Thoracic aorta (tissue), 2 donors: ENCODE measurements at places on chromosomes 6 and 20. TPM values are rescaled to one million over a fixed set of nuclear protein-coding genes. Genes with fewer than 3 reads are reported as not detected.

DNA sequence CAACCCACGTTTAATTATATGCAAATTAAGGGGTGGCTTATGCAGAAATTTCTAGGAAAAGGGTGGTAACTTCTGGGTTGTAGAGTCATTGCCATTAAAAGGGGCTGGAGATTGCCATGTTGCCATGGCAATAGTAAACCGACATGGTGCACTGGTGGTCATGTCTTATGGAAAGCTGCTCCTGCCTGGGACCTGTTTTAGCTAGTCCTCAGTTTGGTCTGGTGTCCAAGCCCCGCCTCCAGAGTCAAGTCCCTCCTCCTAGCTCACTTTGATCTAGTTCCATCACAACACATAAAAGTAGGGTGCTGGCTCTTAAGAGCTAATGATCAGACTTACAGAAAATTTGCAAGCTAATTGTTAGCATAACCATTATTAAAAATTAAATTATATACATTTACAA, 5.3 kb downstream of the SLC22A2 start:
- no peaks in the 10 kb centered on the region for H3K36me3 ChIP-seq
- H3K4me1 ChIP-seq, result no peaks in the 10 kb centered on the region
- no peak overlapping the region for H3K27ac ChIP-seq

DNA sequence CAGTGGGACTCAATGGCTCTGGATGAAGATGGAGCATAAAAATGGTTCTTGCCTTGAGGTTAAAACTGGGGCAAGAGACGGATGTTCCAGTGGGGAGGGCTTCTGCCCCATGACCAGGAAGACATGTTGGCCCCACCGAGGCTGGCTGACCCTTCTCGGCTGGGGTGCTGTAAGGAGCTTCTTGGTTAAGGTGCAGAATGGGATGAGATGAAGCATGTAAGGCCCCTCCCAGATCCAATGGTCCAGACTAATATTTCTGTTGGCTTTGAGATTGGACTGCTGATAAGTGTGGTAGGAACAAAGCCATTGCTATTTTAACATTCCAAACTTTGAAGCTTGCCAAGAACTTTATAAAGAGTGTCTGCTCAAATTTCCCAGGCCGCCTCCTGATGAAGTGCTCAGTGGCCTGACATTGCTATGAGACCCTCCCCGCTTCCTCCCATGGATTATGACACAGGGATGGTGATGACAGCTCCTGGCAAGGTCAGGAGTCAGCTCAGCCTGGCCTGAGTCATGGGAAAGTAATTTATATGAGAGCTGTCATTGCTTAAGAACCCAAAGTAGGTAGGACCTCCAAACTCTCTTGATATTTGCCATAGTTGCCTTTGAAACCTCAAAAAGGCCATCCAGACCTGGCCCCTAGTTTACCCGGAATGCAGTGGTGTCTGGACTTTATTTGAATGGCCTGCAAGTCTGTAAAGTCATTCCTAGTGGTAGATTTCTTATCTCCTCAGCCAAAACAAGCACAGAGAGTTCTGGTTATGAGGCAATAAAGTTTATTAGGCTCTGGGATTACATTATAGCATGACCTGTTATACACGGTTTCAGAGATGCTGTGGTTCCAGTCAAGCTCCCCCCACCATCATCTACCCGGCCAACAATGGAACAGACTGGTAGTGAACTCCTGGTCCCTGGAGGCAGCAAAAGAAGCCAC, 55.2 kb downstream of the TGM2 start:
- no peaks in the 10 kb centered on the region for H3K27me3 ChIP-seq
- no peaks in the 10 kb centered on the region for H3K36me3 ChIP-seq
- DNase-seq, result peak; percentile 77
- H3K4me1 ChIP-seq, result peaks cover 34% of the 10 kb centered on the region
- H3K27ac ChIP-seq, result peak overlapping the region; percentile 83

GRCh38 chr6:73951183-73951582, 255.2 kb downstream of the CD109 start:
- peaks cover 11% of the 10 kb centered on the region for H3K4me1 ChIP-seq
- no peak for DNase-seq
- H3K36me3 ChIP-seq, result no peaks in the 10 kb centered on the region

DNA sequence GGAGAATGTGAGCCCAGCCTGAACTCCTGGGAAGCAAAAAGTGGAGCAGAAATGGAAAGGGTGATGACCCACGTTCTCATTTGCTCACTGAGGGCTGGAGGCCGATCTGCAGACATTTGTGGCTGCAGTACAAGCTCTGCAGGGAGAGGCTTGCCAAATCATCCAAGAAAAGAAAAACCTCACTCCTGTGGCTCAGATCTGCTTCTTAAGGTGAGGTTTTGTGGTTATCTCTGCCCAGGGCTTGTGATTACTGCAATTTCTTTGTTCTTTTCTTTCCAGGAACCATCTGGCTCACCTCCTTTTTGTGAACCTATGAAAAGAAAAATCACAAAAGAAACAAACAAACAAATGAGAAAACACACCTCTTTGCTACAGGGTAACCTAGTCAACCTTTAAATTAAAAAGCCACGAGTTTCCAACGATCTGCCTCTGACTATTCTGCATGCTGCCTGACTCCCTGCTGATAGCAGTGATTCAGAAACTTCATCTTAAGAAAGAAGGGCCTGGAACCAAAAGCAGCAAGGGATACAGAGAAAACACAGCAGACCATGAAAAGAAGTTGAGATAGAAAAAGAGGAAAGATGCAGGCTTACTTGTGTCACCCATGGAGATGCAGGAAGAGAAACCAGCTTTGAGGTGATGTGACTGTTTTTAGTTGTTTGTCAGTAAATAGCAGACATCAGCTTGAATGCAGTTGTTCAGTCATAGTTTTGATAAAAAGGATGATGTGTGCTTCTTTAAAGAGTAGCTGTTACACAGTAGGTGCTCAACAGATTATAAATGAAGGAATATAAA, 165.1 kb downstream of the LMBRD1 start:
- no peak for DNase-seq
- no peaks in the 10 kb centered on the region for H3K4me1 ChIP-seq
- H3K36me3 ChIP-seq, result no peaks in the 10 kb centered on the region
- H3K27ac ChIP-seq, result no peak overlapping the region
- H3K27me3 ChIP-seq, result no peaks in the 10 kb centered on the region
- H3K4me3 ChIP-seq, result no peak overlapping the region

Gene KCNK17
- 20.9 TPM for total RNA-seq

DNA sequence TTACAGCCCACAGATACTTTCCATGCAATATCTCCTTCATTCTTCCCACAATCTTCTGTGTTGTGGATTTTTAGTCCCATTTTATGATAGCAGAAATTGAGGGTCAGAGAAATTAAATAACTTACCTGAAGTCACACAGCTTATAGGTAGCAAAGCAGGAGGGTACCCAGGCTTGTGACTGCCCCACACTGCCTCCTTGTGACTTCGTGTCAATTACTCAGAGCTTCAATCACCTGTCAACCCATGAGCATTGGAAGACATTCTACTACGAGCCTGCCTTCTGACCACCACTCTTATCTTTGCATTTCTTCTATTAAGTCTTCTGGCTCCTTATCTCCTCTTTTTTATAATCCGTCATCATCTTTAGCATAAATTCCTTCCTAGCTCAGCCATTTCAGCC, 71.6 kb upstream of the NRSN1 start:
- no peak overlapping the region for H3K4me3 ChIP-seq
- no peak for DNase-seq
- H3K36me3 ChIP-seq, result no peaks in the 10 kb centered on the region
- H3K27me3 ChIP-seq, result no peaks in the 10 kb centered on the region

GRCh38 chr20:51338692-51339440, 203.7 kb downstream of the NFATC2 start:
- H3K27me3 ChIP-seq, result no peaks in the 10 kb centered on the region
- no peaks in the 10 kb centered on the region for H3K4me1 ChIP-seq
- no peaks in the 10 kb centered on the region for H3K36me3 ChIP-seq
- DNase-seq, result no peak

DNA sequence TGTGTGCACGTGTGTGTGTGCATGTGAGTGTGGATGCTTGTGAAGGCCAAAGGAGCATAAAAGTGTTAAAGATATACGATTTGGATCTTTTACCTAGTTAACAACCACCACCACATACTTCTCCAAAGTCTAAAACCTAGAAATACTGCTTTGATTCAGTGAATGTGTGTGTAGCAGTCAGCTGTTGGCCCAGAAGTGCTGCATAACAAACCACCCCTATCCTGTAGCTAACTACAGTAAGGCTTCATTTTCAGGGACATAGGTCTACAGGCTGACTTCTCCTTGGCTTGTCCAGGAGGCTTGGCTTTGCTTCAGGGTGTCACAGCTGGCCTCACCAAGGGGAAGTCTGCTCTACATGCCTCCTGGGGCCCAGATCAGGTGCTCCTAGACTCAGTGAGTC, 2.4 kb upstream of the CST8 start:
- DNase-seq, result no peak
- H3K27me3 ChIP-seq, result no peaks in the 10 kb centered on the region
- H3K27ac ChIP-seq, result no peak overlapping the region
- no peak overlapping the region for H3K4me3 ChIP-seq
